ENCODE measurements at places on chromosomes 13 and 19.
A peak's percentile ranks its signal among the peaks of the same experiment; 100 is the strongest.

- DNase-seq, result no peak
These were observed 1.1 kb upstream of the LSR start for GRCh38 chr19:35247526-35248309.

DNA sequence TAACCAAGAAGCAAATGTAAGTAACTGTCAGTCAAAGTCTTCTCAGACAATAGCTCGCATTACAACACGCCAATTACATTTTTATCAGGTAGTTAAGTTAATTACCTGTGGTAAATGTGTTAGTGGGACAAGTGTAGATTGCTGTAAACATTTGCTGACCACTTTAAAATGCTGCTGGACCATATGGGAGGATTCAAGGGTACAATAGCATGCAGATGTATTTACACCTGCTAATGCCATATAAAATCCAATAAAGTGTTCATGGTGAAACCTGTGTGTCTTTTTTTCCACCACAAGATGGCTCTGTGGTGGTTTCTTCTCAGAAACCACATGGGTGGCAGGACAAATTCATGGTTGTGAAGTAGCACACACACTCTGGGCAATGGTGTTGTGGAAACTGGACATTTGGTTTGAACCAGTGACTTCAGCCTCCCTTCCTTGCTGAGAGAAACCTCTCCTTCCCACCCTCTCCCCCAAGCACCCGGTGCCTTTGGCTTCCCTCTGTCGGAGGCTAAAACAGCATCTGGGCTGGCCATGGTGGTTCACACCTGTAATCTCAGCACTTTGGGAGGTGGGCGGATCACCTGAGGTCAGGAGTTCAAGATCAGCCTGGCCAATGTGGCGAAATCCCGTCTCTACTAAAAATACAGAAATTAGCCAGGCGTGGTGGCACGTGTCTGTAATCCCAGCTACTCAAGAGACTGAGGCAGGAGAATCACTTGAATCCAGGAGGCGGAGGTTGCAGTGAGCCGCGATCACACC, 18.1 kb upstream of the GTF3A start:
- DNase-seq, result peak; percentile 52

GRCh38 chr13:44432650-44433049, 59.0 kb downstream of the SERP2 start:
- peak; percentile 51 for DNase-seq

GRCh38 chr13:107866032-107866940, 349.1 kb downstream of the LIG4 start:
- no peak for DNase-seq

DNA sequence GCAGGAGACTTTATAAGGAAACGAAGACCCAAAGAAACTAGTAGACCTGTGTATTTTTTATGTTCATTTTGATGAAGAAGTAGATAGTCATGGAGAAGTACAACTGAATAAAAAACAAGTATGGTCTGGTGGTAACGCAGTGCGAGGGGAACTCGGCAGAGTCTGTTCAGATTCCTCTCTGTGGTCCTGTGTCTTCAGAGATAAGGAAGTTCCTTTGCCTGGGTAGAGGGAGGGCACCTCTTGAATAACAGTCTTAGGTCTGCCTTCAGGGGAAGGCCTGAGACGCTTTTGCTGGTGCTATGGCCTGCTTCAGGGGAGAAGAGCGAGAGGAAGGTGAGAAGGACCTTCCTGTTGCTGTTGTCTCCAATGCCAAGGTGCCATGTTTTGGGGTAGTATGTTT, 25.9 kb upstream of the SLC46A3 start:
- no peak for DNase-seq

GRCh38 chr13:88592105-88592504, 920.9 kb downstream of the SLITRK5 start:
- DNase-seq, result no peak

DNA sequence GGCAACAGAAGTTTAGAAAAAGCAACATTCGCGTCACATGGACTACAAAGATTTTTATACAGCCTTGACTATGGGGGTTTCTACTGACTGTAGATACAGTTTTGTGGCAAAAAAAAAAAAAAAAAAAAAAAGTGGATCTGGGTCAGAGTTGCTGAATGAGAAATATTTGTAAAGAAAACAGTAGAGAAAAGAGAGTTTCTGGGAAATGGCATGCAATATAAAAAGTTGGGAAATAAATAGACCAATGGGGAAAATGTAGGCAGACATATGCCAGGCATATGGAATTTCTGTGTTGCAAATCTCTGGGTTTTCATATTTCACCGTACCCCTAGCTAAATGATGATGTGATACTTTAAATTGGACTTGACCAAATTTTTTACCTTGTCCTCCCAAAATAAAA, 315.3 kb downstream of the EFNB2 start:
- DNase-seq, result no peak

All from fibroblast of mammary gland (primary cell).